Suppressor macrophage (primary cell): ENCODE measurements at places on chromosomes 1 and 21.

GRCh38 chr1:246039584-246039983, 467.5 kb downstream of the SMYD3 start:
- DNase-seq: no peak

- DNase-seq: no peak
Measured at GRCh38 chr1:175341631-175342429, 149.3 kb upstream of the KIAA0040 start.

DNA sequence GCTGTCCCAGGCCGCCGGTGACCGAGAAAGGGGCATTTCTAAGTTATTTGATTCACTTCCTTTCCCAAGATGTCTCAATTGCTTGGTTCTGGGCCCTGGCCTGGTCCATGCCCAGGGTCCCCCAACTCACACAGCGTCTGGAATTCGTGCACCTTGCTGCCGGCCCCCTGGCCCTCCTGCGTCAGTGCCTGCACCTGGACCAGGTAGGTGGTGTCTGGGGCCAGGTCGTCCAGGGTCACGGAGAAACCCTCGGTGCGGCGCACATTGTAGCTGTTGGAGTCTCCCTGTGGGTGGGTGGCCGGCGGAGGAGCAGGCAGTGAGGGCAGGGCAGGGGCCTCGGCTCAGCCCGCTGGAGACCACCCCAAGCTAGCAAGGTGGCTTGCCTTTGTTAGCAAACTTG, 21.0 kb downstream of the EPHA2 start:
- no peak for DNase-seq

- DNase-seq: no peak
Measured at GRCh38 chr1:91778964-91779363, 107.0 kb downstream of the TGFBR3 start.

GRCh38 chr1:223844787-223845036, 1.0 kb downstream of the TP53BP2 start:
- DNase-seq: no peak
